ENCODE measurements at places on chromosomes 13 and 19.

- DNase-seq: no peak
Observed at GRCh38 chr19:2207991-2208860, 27.9 kb downstream of the PLEKHJ1 start.

GRCh38 chr19:17078036-17078919, 2.7 kb downstream of the MYO9B start:
- DNase-seq: no peak

- DNase-seq: no peak
Observed at GRCh38 chr13:92716749-92717148, 509.9 kb upstream of the GPC6 start.

DNA sequence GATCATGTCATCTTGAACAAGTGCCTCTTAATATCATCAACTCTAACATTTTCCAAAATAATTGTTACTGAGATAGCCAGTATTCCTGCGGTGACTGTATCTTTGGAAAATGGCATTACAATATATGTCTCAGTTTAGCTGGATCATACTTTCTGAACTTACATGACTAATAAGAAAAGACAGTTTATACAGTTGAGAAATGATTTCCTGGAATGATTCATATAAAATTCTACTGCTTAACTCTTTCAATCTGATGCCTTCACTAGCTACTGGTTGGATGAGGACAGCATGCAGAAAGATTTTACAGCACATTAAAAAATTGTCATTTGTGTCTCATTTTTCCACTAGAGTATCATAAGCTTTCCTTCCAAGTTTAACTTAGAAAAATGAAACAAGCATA, 302.1 kb downstream of the PCDH17 start:
- DNase-seq: no peak

- no peak for DNase-seq
Observed at GRCh38 chr13:20024702-20025101, 66.2 kb downstream of the ZMYM2 start.
